ENCODE measurements at places on chromosomes 1 and 21.
A peak's percentile ranks its signal among the peaks of the same experiment; 100 is the strongest.

DNA sequence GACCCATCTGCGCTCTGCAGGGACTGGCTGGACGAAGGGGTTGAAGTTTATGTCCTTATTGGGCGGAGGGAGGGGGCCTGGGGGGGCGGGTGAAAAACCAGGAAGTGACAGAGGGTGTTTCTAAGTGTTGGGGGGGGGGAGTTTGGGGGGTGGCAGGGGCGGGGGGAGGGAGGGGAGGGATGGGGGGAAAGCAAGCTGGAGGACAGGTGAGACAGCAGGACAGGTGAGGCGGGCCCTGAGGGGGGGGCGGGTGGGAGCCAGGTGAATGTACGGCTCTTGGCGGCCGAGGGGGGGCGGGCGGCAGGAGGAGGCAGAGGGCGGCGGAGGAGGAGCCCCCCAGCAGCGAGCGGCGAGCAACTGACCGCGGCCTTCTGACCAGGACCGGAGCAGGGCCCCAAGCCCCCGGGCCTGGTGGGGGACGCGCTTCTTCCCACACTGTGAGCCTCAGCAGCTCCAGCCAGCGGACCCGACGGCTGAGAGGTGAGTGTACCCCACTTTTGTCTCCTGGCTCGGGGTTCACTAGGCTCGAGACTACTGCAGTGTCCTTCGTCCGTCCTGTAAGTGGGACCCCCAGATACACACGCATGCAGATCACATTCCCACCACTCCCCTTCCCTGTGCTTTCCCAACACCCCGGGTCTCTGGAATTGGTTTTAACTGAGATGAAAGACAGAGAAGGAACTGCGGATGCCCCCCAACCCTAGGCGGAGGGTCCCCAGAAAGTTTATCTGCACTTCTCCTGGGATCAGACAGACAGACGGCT, at the start of gene ZBTB7B:
Gene ZBTB7B (plus strand): TSS at position 339 of the 763 bp plus-strand sequence. CDS start 11,859 bp downstream, outside the sequence.
- DNase-seq: no peak

DNA sequence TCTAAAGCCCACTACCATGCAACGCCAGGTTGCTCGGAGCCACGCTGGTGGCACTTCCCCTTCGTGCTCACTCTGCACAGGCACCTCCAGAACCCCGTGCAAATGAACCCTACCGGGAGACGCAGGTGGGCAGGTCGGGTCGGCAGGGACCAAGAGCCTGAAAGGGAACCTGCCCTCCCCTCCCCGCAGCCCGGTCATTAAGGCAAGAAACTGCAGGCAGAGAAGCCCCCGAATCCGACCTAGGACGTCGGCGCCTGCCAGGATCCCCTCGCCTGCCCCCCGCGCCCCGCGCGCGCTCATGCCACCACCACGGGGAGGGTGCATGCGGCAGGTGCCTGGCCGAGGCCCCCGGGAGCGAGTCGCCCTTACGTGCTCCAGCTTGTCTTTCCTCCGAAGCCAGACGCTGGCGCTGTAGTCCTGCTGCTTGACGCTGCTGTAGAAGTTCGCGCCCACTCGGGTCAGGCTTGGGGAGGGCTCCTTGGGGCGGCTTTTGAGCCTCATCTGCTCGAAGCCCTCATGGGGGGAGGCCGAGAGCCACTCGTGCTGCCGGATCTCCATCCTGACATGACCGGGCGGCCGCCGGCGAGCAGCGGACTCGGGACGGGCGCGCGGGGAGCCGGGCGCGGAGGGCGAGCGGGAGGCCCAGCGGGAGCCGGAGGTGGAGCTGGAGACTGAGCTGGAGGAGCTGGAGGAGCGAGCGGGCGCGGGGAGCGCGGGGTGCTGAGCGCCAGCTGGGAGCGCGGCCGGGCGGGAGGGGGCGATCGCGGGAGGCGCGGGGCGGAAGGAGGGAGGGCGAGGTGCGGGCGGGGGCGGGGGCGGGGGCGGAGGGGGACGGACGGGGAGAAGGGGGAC, 552 bp downstream of the PLD5 start:
- DNase-seq: no peak

DNA sequence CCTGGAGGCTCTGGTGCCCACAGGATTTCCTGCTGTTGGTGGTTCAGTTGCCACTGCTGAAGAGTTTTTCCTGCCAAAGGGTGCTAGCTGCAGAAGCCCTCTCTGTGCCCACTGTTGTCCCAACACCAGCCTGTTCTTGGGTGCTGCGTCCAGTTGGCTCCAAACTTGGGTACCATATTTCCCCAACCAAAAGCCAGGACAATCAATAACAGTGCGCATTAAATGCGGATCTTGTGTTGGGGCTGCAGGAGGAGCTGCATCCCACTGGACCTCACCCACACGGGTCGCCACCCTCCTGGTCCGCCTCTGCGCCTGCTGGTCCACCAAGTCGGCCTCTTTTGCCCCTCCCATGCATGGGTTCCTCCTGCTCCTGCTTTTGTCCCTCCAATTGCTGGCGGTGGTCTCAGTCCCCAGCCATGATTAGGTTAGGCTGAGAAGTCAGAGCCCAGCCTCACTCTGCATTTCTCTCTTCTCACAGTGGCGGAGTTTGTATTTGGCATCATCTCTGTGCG, 9.8 kb downstream of the ABCG1 start:
- no peak for DNase-seq

DNA sequence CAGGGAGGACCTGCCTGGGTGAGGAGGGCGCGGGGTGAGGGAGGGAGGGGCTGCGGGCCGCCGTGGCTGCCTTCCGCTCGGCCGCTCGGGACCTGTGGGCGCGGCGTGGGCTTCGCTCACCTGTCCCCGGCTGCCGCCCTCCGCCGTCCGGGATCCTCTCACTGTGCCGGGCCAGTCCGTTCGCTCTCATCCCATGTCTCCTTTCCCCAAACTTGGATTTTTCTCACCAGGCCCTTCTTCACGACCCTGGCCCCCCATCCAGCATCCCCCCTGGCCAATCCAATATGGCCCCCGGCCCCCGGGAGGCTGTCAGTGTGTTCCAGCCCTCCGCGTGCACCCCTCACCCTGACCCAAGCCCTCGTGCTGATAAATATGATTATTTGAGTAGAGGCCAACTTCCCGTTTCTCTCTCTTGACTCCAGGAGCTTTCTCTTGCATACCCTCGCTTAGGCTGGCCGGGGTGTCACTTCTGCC, 362 bp downstream of the ZBTB48 start:
- no peak for DNase-seq

DNA sequence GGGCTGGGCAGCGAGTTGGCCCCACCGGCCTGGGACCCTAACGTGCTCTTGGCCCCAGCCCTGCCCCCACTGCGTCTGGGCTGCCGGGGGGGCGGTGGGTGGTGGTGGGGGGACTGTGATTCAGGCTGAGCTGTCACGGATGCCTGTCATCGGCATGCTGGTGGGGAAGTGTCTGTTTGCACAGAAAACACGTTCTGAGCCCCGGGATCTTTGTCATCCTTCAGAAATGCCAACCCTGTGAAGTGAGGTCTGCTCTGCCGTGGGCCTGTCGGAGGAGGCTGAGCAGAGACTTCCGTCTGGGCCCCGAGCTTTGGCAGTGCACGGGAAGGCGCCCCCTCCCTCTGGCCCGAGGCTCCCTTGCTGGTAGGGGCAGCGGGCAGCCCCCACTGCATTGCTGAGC, 24.3 kb upstream of the PLCH2 start:
- no peak for DNase-seq

DNA sequence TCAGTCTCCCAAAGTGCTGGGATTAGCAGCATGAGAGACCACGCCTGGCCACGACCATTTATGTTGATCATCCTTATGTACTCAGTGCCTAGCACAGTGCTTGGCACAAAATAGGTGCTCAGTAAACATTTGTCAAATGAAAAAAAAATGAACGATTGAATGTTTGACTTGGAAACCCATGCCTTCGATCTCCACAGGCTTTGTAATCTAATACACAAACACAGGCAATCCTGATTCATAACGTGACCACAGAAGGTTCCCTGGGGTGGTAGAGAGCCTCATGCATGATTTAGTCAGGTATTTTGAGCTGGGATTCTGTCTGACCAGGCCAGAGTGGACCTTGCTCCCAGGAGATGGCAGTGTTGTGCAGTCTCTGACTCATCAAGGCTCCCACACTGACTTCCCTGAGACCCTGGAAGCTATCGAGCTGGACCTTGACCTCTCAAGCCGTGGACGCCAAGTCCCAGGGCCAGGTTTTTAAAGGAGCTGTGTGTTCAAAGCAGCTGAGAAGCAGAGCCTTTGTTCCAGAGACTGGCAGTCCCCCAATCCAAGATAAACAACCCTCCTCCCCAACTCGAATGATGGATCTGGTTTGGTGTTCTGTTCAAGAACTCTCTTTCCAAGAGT, 81.1 kb downstream of the PGM1 start:
- peak; percentile 81 for DNase-seq

- no peak for DNase-seq
These were observed 43.0 kb downstream of the SPATA17 start for GRCh38 chr1:217674028-217674729.

DNA sequence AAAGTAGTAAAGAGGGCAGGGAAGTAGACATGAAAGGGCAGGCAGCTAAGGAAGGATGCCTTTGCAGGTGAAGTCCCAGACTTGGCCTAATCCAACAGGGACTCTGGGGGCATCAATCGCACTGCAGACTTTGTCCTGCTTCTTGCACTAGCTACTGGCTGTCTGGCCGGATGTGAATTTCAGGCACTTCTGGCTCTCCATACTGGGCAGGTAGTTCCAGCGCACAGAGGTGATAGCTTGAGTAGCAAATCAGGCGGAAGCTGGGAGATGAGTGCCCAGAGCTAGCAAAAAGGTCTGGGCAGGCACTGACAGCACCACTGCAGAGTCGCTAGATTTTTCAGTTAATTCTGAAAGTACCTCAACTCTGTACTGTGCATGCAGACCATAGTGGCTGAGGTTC, 997 bp downstream of the RSPH1 start:
- no peak for DNase-seq

GRCh38 chr1:236239092-236239585, 42.6 kb downstream of the ERO1B start:
- DNase-seq: no peak

DNA sequence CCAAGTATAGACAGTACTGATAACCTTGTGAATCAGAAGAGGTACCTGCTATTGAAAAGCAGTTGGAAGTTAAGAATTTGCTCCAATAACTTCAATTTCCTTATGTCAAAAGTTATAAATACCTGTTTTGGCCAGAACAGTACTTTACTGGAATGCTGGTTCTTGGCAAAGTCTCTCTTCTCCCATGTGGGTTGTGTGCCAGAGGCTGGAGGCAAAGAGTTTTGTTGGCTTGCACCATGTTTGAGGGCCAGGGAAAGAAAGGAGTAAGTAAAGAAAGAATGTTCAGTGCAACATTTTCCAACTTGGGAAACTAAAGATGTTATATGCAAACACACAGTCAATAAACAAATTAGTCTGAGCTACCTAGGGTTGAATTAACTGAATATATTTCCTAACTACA, 67.0 kb upstream of the DYNLT5 start:
- no peak for DNase-seq

DNA sequence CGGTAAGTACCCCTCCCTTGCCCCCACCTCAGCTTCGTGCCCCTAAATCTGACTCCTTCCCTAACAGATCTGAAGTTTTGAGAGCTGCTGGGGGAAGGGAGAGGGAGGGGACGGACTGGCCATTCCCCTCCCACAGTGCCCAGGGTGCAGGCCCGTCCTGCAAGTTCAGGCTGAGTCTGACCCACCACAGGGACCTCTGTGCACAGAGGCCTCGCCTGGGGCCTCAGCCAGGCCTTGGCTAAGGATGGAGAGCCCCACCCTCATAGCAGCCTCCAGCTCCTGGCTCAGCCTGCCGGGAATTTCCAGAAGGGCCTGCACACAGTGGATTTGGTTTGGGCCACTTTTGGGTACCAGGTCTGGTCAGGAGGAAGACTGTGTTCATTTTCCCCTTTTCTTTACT, 31.2 kb upstream of the TNFRSF1B start:
- no peak for DNase-seq

DNA sequence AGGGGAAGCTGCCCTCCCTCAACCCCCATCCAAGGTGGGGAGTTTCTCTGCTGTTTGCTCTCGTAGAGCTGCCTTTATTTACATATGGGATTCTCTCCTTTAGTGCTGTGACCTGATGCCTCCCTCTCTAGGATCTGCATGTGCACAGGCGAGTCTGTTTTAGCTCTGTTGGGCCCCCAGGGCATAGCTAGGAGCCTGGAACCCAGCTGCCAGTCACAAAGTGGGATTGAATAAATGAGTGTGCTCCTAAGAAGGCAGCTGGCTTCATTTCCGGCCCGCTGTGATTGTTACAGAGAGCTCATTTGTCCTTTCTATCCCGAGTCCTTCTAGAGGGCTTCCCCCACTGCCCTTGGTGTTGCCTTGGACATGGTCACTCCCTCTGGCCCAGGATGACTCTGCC, 176.6 kb downstream of the GRIK3 start:
- DNase-seq: no peak

DNA sequence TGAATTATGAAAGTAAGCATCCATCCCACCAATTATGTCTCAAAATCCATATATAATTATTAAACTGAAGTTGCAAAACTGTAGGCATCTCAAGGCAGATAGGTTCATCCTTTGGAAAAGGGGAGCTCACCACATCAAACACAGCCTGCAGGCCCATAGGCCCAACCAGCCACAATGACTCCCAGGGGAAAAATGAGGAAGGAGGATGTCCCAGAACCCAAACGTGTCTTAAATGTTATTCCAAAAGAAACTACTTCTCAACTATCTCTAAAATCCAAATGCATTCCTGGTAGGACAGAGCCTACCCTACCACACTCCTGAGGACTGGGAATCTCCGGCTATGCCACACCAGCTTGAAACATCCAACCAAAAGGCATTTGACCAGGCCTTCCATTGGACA, 12.8 kb downstream of the TIAM1 start:
- no peak for DNase-seq

- DNase-seq: no peak
These were observed 8.6 kb downstream of the ADAMTSL4 start for GRCh38 chr1:150557813-150558212.

DNA sequence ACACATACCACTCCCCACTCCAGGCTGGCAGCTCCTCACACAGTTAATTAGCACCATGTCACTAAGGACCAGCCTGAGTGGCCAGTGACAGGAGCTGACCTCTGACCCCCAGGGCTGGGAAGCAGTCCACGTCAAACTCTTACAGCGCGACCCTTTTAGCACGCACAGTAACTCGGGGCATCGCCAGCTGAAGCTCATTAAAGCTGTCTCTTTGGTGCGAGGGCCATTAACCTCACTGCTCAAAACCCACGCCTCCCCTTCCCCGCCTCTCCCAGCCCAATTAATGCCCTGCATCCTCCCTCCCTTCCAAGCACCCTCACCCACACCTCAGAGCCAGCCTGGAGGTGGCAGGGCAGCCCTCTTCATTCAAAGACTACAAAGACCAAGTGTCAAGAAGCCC, 31.7 kb downstream of the DMAP1 start:
- no peak for DNase-seq

DNA sequence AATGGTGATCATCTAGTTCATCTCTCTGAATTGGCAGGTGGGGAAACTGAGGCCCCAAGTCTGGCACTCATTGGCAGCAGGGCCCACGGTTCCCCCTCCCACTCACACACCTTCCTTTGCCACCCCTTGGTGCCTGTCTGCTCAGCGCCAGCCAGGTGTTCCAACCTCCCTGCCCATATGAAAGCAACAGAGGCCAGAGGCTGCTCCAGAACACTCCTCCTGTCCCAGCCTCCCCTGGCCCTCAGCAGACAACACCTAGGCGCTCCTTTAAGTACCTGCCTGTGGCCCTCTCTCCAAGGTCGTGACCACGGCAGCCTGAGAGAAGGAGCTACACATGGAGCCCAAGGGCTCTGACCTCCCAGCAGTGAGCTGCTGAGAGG, 362.3 kb upstream of the VAMP3 start:
- DNase-seq: no peak

Measured in left kidney (tissue), 8 donors.